H1 (cell line): ENCODE measurements at places on chromosomes 16 and 17.

DNA sequence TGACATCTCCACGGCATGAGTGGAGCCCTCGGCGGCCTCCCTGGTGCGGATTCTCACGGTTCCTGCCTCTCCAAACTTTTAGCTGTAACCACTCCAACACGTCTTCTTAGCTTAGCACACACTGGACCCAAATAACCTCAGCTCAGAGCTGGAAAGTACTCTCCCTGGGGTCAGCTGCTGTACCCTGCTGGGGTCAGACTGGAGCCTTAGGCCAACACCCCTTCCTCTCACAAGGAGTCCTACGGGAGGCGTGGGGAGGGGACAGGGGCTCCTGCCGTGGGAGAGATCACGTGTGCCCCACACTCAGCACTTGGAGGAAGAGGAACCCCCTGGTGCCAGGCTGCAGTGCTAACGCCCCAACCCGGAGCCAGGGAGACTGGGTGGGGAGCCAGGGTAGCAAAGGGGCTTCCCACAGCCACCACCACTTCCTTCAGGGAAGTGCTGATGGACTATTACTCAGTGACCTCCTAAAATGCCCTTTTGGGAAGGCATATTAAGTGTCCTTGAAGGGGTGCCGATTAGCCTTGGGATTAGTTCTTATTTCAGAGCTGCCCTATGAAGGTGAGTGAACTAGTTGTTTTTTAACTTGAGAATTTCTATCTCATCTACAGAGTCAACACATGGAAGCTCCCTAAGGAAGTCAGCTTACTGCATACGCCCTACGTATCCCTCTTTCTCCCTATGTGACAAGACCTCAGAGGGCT is 124.0 kb downstream of the HIC1 start:
- DNase-seq: no peak

DNA sequence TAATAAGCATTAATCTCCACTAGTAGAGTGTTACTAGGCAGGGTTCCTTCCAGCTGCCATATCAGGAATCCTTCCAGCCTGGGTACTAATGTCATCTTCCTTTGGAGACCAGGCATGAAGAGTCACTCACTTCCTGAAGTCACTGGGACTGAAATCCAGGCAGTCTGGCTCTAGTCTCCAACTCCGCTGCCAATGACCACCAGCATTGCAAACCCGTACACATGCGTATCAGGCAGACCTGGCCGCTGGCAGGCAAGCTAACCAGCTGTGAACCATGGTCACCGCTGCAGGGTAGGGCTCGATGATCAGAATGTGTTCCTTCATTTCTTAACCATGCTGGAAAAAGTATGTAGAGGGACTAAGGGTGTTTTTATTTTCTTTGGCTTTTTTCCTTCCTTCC is 255.5 kb downstream of the CDH13 start:
- DNase-seq: no peak

- peak; percentile 86 for DNase-seq
Measured at GRCh38 chr17:19744922-19745757, 3.0 kb downstream of the ALDH3A1 start.

DNA sequence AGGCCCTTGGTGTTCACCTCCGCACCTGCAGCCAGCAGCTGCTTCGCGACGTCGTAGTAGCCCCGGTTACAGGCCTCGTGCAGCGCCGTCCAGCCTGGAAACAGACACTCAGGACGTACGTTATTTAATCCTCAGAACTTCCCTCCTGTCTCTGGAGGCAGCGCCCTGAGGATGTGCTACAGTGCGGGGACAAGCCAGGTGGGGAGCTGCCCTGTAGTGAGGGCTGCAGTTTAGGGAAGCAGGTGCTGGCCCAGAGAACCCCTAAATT is 71.0 kb downstream of the ZNF778 start:
- DNase-seq: no peak

- DNase-seq: no peak
Measured at GRCh38 chr17:28136923-28137322, 94.4 kb downstream of the NLK start.

- no peak for DNase-seq
Measured at GRCh38 chr16:11242658-11243057, 13.3 kb downstream of the SOCS1 start.

- DNase-seq: no peak
Measured at GRCh38 chr17:68768804-68769203, 167.6 kb upstream of the FAM20A start.
